EH (cell line): ENCODE measurements at places on chromosomes 4 and X.

DNA sequence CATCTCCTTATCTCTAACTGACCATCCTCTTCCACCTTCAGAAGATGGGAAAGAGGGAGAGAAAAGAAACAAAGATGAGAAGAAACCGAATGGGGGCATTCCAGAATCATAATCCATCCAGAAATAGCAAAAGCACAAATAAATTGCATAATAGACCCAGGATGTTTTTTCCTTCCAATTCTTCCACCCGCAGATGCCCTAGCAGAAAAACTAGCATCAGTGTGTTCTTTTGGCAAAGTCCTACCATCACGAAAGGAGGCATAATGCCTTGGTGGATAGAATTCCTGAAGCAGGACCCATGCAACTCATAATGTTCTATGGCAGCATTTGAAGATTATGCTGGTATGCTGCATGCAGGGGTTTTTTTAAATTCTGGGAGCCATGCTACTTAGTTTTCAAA is 279.2 kb downstream of the PPP3CA start:
- DNase-seq: no peak

GRCh38 chrX:259692-260355 is 21.4 kb upstream of the PLCXD1 start:
- no peak for DNase-seq

DNA sequence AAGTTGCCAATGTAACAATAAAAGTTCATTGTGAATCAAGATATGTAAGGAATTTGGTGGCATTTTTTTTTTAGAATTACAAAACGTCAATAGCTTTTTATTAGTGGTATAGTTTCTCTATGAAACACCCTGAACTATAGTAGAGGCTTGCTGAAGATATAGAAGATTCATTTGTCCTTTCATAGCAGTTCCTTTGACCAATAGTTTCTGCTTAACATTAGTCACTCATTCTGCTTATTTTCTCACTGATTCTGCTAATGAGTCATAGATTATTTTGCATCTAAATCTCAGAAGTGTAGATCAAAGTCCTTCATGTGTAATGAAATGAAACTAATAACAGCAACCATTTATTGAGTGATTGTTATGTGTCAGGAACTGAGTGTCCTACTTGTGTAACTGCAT is 205.0 kb upstream of the TET2 start:
- DNase-seq: no peak

GRCh38 chr4:44186850-44187246 is 261.8 kb downstream of the KCTD8 start:
- DNase-seq: no peak

DNA sequence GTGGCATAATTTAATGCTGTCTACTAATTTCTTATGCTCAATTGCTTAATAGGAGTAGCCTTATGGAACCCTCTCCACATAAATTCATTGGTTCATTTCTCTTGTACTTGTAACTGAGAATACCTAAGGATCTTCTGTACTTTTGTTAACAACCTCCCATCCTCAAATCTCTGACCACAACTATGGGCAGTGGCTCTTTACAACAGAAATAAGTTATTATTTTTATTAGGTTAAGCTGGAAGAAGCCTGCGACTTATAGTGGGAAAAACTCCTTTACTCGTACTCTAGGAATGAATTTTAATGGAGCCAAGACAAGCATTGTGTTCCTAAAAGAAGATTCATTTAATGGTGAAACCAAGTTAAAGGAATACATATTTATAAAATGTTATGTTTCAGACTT is 337.1 kb upstream of the CTSO start:
- peak; percentile 58 for DNase-seq

DNA sequence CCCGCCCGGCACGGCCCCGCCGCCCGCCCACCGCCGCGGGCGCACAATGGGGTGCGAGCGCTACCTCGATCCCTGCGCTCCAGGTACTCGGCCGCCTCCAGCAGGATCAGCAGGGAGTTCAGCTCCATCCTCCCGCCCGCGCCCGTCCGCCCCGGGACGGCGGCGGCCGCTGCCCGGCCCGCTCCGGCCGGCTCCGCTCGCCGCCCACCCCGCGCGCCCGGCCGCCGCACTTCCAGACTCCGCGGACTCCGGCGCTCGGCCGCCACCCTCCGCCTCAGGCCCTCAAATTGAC is at the start of gene MXD4:
MXD4 (minus strand) TSS at position 257 of the 292 bp plus-strand sequence; CDS start at position 128, 129 bp downstream.
- no peak for DNase-seq

DNA sequence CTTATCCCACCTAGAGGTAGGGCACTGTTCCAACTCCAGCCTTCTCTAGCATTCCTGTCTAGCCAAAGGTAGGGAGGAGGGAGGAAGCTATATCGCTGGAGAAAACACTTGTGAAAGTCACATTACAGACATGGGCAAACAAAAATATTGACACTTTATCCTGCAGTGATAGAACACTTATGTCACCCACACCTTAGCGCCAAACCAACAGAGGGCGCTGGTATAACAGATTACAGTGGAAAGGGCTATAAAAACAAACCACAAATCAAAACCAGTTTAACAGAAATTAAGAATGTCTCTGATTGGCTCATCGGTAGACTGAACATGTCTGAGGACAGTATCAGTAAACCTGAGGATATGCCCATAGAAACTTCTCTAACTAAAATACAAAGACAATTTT is 451.3 kb downstream of the TLL1 start:
- peak; percentile 32 for DNase-seq
